ENCODE measurements at places on chromosomes 12 and 14. TPM values are rescaled to one million over a fixed set of nuclear protein-coding genes. Genes with fewer than 3 reads are reported as not detected.

RPL36AL gene
- total RNA-seq = 339 TPM

DNA sequence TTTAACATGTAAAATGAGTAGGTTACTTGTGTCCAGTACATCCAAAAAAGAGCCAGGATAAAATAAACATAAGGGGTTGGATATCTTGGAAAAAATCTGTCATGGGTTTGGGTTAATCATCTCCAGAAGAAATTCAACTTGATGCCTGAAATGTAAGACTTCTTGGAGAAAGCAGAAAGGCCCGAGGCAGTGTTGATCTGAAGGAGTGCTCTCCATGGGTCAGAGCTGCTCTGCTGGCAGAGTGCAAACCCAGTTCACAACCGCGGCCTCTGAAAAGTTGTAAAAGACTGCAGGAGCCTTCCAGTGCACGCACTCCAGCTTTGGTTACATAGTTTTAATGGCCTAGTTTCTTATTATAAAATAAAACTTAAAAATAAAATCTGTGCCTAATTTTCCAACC lies 97.3 kb upstream of the ALX1 start:
- H3K27ac ChIP-seq = no peak overlapping the region
- no peak overlapping the region for H3K4me3 ChIP-seq
- no peaks in the 10 kb centered on the region for H3K27me3 ChIP-seq

GRCh38 chr12:6065131-6065862 lies 59.2 kb downstream of the VWF start:
- H3K27me3 ChIP-seq = no peaks in the 10 kb centered on the region
- no peak overlapping the region for H3K4me3 ChIP-seq
- H3K36me3 ChIP-seq = no peaks in the 10 kb centered on the region
- no peak overlapping the region for H3K27ac ChIP-seq

DNA sequence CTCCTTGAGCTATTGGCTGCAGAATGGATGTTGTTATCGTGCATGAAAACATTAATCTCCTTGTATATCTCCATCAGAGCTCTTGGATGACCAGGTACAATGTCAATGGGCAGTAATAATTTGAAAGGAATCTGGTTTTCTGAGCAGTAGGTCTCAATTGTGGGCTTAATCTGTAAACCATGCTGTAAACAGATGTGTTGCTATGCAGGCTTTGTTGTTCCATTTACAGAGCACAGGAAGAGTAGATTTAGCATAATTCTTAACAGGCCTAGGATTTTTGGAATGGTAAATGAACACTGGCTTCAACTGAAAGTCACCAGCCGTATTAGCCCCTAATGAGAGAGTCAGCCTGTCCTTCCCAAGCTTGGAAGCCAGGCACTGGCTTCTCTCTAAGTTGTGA lies 50.4 kb downstream of the ATG14 start:
- no peaks in the 10 kb centered on the region for H3K4me1 ChIP-seq
- no peak overlapping the region for H3K27ac ChIP-seq
- H3K4me3 ChIP-seq = no peak overlapping the region
- DNase-seq = no peak

DNA sequence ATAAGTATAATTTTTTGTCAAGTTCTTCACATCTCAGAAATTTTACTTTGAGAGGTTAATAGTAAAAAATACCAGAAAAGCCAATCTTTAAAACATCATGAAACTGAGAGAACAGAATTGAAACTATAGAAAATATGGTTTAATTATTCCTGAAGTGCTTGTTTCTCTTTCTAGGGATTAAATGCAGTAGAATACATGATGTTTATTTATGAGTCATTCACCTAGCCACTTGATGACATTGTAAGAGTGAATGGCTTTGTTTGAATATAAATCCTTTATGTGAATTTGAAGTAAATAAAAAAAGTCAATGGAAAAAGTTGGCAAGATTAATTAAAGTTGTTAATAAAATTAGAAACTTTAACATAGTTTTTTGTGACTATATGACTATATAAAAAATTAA lies 48.4 kb downstream of the KTN1 start:
- H3K4me3 ChIP-seq = no peak overlapping the region
- no peak for DNase-seq
- H3K27ac ChIP-seq = no peak overlapping the region
- peaks cover 56% of the 10 kb centered on the region for H3K36me3 ChIP-seq
- H3K27me3 ChIP-seq = no peaks in the 10 kb centered on the region
- H3K4me1 ChIP-seq = no peaks in the 10 kb centered on the region

DNA sequence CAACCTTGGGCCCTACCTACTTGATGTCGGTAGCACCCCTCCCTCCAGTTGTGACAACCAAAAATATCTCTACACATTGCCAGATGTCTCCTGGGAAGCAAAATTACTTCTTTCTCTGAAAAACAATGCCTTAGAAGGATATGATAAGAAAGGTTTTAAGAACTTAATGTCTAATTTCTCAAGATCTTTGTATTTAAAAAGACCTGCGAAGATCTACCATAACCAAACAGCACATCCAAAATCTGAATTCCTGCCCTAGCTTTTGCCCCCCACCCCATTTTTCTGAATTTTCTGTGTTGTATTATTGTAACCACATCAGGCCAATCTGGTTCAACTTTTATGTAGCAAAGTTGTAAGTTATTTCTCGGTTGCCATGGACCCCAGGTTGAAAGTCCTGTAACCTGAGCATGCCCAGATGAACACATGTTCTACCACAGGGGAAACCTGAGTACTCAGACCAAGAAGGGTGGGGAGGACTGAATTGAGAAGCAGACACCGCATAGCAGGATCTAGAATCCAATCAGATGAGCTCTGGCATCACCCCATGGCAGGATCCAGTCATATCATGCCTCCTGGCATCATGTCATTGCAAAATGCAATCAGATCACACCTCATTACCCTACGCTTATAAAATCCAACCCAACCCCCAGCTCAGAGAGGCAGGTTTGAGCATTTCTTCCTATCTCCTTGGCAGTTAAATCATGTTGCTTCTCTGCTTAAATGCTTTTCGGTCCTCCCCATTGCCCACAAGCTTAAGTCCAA lies 8.7 kb downstream of the TMEM253 start:
- DNase-seq = no peak
- no peak overlapping the region for H3K4me3 ChIP-seq
- H3K27ac ChIP-seq = no peak overlapping the region
- peaks cover 6% of the 10 kb centered on the region for H3K4me1 ChIP-seq
- no peaks in the 10 kb centered on the region for H3K27me3 ChIP-seq
- no peaks in the 10 kb centered on the region for H3K36me3 ChIP-seq

PAPLN gene
- 0.14 TPM for total RNA-seq

- H3K27ac ChIP-seq = no peak overlapping the region
- no peaks in the 10 kb centered on the region for H3K4me1 ChIP-seq
- no peak for DNase-seq
- H3K27me3 ChIP-seq = no peaks in the 10 kb centered on the region
- no peak overlapping the region for H3K4me3 ChIP-seq
Observed at GRCh38 chr12:23504043-23504442, 445.4 kb downstream of the SOX5 start.

- DNase-seq = no peak
- H3K4me1 ChIP-seq = no peaks in the 10 kb centered on the region
- no peaks in the 10 kb centered on the region for H3K36me3 ChIP-seq
- no peak overlapping the region for H3K4me3 ChIP-seq
- H3K27me3 ChIP-seq = no peaks in the 10 kb centered on the region
Observed at GRCh38 chr12:59164226-59164625, 243.9 kb upstream of the LRIG3 start.

GRCh38 chr12:78398750-78399149 lies 465.8 kb upstream of the SYT1 start:
- no peaks in the 10 kb centered on the region for H3K4me1 ChIP-seq
- no peaks in the 10 kb centered on the region for H3K36me3 ChIP-seq
- DNase-seq = no peak
- no peaks in the 10 kb centered on the region for H3K27me3 ChIP-seq
- no peak overlapping the region for H3K27ac ChIP-seq
- no peak overlapping the region for H3K4me3 ChIP-seq

- H3K27me3 ChIP-seq = peaks cover 3% of the 10 kb centered on the region
- H3K27ac ChIP-seq = no peak overlapping the region
- H3K4me1 ChIP-seq = no peaks in the 10 kb centered on the region
- no peak for DNase-seq
- H3K4me3 ChIP-seq = no peak overlapping the region
Observed at GRCh38 chr12:65925626-65926025, 101.3 kb downstream of the HMGA2 start.

GRCh38 chr14:20455355-20456300 lies 602 bp downstream of the APEX1 start:
- peak overlapping the region; percentile 66 for H3K4me3 ChIP-seq
- H3K4me1 ChIP-seq = peaks cover 46% of the 10 kb centered on the region
- no peaks in the 10 kb centered on the region for H3K27me3 ChIP-seq
- H3K36me3 ChIP-seq = peaks cover 60% of the 10 kb centered on the region

DNA sequence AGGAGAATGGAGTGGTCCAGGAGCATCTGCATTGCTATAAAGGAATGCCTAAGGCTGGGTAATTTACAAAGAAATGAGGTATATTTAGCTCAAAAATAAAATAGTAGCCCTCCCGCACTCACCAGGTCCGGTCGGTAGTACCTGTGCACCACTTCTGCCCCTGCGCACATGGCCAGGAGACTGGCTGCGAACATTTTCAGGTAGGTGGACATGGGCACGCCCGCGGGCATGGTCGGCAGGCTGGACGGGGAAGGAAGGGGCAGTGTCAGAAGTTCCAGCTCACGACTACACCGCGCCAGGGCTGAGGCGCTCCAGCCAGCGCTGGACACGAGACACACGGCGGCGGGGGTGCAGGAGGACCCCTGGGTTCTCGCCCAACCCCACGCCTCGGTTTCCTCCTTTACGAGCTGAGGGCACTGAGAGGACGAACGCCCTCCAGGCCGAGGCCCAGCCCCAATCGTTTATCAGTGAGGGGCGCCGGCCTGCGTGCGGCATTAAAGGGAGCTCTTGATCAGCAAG lies 9.1 kb upstream of the TDG start:
- H3K27ac ChIP-seq = peak overlapping the region; percentile 64
- H3K4me1 ChIP-seq = peaks cover 25% of the 10 kb centered on the region
- no peak for DNase-seq
- peak overlapping the region; percentile 95 for H3K4me3 ChIP-seq
- H3K27me3 ChIP-seq = no peaks in the 10 kb centered on the region

KRT2 gene
- total RNA-seq = 2.1 TPM

GRCh38 chr14:53010193-53011040 lies 59.6 kb upstream of the FERMT2 start:
- no peaks in the 10 kb centered on the region for H3K27me3 ChIP-seq
- no peak overlapping the region for H3K4me3 ChIP-seq
- DNase-seq = no peak
- H3K36me3 ChIP-seq = no peaks in the 10 kb centered on the region
- no peak overlapping the region for H3K27ac ChIP-seq

GRCh38 chr12:108318472-108319275 lies 20.4 kb downstream of the CMKLR1 start:
- peaks cover 15% of the 10 kb centered on the region for H3K4me1 ChIP-seq
- no peak for DNase-seq
- H3K4me3 ChIP-seq = no peak overlapping the region
- no peaks in the 10 kb centered on the region for H3K27me3 ChIP-seq
- H3K36me3 ChIP-seq = no peaks in the 10 kb centered on the region

DNA sequence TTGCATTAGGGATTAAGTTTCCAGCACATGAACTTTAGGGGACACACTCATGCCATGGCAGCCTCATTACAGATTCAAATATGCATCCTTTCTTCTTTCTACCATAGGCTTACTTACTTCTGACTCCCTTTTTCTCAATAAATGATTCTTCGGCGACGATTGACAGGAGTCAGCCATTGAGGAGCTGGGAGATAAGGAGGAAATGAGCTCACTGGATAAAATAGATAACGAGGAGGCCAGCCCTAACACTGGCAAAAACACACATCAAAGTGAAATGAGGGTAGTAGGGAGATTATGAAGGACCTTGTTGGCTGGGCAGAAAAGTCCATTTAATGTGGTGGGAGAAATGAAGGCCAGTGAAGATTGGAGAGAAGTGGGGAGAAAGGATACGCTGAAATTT lies 172.2 kb downstream of the SLC41A2 start:
- H3K36me3 ChIP-seq = no peaks in the 10 kb centered on the region
- H3K27ac ChIP-seq = no peak overlapping the region
- H3K27me3 ChIP-seq = no peaks in the 10 kb centered on the region
- no peak for DNase-seq

DNA sequence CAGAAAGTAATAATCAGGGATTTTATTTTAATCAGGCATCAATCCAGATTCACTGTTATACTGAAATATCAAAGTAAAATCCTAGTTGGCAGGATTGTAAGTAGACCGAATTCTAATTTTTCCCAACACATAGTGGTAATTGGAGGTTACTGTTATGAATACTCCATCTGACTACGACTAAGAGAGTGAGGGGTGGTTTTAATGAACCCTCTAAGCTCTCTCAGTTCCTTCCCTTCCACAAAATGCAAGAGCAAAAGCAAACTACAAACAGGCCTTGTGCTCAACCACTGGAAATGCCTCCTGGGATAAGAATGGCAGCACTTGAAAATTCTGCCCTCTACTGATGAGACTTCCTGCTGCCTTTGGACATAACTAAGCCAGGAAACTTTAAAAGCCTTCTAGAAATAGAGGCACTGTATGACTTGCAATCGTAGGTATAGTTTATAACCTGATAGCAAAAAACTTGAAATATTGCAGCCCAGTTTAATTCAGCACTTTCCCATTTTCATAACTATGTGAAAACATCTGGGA lies 184.8 kb downstream of the SLC16A7 start:
- no peaks in the 10 kb centered on the region for H3K27me3 ChIP-seq
- H3K36me3 ChIP-seq = peaks cover 10% of the 10 kb centered on the region

NGB gene
- not detected for total RNA-seq

GRCh38 chr14:24504425-24504950 lies 3.6 kb downstream of the CMA1 start:
- no peaks in the 10 kb centered on the region for H3K27me3 ChIP-seq
- no peaks in the 10 kb centered on the region for H3K4me1 ChIP-seq
- no peak for DNase-seq

AKAP6 gene
- total RNA-seq = 1.2 TPM

TCL1B gene
- total RNA-seq = not detected

DNA sequence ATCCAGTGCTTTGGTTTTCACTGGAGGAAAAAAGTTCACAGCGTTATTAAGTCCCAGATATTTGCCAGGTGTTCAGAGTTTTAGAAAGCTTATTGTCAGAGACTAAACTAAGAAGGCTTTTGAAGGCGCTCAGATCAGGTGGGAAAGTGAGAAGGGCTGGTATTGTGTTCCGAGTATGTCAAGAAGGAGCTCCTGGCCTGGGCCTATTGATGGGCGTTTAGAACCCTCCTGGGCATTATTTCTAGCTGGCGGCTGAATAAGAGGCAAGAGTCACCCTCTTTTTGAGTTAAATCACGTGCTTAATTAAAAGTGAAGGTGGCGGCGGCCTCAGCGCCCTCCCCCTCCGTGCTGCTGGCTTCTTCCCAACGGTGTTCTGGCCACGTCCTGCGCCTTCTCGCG lies 20.9 kb upstream of the GNS start:
- H3K4me1 ChIP-seq = peaks cover 17% of the 10 kb centered on the region
- H3K4me3 ChIP-seq = peak overlapping the region; percentile 43
- peaks cover 55% of the 10 kb centered on the region for H3K27me3 ChIP-seq
- no peaks in the 10 kb centered on the region for H3K36me3 ChIP-seq
- no peak for DNase-seq
- H3K27ac ChIP-seq = no peak overlapping the region

DNA sequence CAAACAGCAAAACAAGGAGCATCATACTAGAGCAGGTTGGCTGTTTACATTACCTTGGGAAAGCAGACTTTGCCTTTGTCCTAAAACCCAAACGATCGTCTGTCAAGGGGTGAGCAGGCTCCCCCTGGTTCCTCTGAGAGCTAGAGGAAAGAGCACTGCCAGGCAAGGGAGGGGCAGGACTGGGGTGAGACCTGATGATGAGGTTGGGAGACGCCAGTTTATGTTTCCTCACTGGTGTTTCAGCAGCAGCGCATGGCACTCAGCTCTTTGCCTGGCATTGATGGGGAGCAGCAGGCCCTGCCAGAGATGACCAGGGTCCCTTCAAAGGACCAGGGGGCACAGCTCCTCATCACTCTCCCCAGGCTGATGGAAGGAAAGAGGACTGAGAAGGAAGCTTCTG lies 7.9 kb upstream of the KRT2 start:
- no peaks in the 10 kb centered on the region for H3K27me3 ChIP-seq
- DNase-seq = no peak
